Neuronal stem cell (in vitro differentiated cells): ENCODE measurements at places on chromosomes 16 and 17.

GRCh38 chr16:87040169-87041117 lies 276.7 kb downstream of the C16orf95 start:
- DNase-seq, result no peak

- DNase-seq, result no peak
Measured at GRCh38 chr16:55687802-55688201, 32.0 kb downstream of the SLC6A2 start.

DNA sequence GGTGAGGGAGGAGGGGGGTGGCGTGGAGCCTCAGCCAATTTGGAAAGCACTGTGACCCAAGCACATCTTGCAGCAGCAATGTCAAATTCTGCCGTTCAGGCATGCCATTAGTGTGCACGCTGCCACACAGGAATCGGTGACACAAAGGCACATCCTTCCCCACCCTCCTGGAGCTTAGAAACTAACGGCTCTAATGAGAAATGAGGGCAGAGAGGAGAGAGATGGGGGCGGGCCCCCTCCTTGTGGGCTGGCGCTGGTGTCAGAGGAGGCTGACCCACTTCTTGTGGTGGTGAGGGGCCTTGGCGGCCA lies 94.8 kb downstream of the RTN4RL1 start:
- no peak for DNase-seq

DNA sequence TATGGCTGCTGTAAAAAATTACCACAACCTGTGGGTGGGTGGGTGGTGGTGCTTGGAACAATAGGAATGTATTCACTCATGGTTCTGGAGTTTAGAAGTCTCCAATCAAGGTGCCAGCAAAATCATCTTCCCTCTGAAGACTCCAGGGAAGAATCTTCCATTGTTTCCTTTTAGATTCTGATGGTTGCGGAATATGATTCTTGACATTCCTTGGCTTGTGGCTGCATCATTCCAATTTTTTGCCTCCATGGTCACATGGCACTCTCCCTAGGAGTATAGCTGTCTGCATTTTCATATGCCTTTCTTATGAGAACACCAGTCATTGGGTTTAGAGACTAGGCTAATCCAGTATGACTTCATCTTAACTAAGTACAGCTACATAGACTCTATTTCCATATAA lies 401.0 kb downstream of the HS3ST3B1 start:
- DNase-seq, result no peak

- DNase-seq, result no peak
Measured at GRCh38 chr16:89122322-89122851, 28.7 kb downstream of the ACSF3 start.

DNA sequence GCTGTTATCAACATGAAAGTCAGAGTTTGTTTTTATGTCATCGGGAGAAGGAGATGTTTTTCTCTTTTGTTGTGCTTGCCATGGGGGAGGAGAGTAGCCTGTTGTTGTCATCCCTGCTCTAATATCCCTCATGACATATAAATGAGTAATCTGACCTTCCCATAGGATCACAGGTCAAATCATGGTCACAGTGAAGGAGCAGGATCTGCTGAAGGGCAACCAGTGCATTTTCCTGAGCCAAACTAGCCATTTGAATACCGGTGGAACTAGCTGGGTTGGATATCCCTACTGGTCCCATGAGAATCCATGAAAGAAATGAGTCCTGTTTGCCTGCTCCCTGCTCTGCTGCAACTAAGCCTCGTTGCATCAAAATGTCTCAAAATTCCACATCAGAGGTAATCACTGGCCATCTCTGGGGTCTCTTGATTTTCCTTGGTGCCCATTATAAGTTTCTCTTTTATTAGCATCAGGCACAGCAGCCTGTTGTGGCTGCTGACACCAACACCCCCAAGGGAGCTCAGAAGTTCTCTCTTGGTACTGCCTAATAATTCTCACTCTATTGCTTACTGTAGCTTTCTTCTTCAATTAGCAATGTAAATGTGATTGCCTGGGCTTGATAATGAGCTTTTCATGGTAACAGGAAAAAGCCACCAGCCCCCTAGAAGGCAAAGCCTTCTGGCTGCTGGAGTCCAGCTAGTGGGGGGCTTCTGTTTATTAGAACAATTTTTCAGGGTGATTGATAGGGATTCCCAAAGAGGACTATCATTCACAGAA lies 211.4 kb upstream of the ERCC4 start:
- DNase-seq, result no peak

DNA sequence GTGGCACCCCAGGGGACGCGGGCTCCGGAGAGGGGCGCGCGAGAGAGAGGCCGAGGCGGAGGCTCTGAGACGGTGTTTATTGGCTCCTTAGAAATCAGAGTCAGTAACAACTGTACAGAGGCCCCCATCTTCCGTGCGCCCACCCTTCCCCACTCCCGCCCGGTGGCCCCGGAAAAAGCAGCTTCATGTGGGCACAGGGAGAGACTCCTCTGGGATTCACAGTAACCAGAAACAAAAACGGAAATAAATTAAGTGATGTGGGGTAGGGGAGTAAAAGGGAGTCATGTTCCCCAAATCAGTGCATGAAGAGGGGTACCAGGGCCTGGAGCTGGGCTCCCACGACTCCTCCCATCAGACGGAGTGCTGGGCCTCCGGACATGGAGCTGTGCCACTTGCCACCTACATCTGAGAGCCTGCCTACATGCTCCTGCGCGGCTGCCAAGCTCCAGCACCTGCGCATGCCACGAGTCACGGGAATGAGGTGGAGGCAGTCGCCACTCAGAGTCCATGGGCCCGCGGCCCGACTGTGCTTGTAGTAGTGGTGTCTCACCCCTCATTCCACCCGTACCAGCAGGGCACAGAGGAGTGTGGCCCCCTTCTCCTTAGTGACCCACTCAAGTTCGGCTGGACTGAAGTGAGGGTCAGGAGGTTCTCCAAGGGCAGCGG lies 543 bp upstream of the GPS2 start:
- DNase-seq, result no peak
